GM12878 (cell line): ENCODE measurements at places on chromosomes 12 and 14.

- no peak for DNase-seq
Measured at GRCh38 chr14:77260631-77261030, 10.4 kb downstream of the NGB start.

GRCh38 chr12:5395443-5396271 is 36.3 kb upstream of the NTF3 start:
- no peak for DNase-seq

- DNase-seq = no peak
Measured at GRCh38 chr14:69685716-69686115, 74.3 kb downstream of the SUSD6 start.

DNA sequence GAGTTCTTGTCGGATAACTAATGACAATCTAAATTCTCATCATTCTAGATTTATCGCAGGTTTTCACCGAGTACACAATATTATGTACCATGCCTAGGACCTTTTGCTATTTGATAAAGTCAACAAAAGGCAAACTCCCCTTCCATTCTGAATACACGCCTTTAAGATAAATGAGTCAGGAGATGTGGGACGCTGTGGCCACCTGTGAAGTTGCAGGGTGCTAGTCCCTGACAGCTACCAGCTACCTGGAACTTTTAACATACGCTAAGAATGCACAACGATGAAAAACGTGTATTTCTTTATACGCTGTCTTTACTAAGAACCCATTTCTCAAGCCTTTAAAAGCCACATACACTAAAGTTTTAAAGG is 678 bp downstream of the MDM1 start:
- DNase-seq = no peak

- no peak for DNase-seq
Measured at GRCh38 chr14:100018054-100018453, 47.2 kb upstream of the EVL start.

- DNase-seq = no peak
Measured at GRCh38 chr12:129570796-129571400, 332.9 kb downstream of the TMEM132D start.

DNA sequence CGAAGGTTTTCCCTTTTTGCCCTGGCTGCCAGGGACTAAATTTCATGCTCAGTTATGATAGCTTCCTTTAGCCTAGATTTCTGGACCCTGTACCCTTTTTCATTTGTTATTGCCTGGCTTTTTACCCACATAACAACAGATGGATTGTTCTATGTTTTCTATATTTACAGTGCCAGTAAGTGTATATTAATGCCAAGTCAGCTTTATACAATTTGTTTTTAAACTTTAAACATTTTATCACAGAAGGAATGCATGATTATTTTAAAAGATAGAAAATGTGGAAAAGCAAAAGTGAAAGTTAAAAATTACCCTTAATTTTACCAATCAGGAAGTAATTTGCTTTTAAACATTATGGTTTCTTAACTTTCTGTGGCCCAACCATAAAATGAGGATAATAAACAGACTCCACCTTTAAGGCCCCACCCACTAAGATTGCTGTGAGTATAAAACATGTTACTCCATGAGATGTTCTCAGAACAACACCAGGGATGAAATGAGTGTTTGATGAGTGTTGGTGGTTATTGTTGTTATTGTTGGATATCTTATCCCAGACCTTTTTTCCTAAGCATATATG is 496.8 kb downstream of the EGLN3 start:
- DNase-seq = no peak

GRCh38 chr14:104335176-104335575 is 196.8 kb downstream of the KIF26A start:
- DNase-seq = no peak

DNA sequence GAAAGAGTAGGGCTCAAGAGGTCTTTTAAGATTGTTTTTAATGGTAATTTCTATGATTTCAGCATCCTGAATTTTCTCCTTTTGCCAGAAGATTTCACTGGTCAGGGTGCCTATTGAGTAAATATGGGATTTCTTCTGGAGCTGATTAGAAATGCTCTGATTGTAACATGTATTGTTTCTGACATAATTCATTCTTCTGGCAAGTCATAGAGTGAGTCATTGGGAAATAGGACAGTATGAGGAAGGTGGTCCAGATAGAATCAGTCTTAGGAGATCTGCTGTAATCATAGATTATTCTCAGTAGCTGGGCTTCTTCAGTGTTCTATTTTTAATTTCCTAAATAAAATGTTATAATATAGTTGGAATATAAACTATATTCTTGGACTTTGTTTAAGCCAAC is 182.0 kb upstream of the NAV3 start:
- no peak for DNase-seq

DNA sequence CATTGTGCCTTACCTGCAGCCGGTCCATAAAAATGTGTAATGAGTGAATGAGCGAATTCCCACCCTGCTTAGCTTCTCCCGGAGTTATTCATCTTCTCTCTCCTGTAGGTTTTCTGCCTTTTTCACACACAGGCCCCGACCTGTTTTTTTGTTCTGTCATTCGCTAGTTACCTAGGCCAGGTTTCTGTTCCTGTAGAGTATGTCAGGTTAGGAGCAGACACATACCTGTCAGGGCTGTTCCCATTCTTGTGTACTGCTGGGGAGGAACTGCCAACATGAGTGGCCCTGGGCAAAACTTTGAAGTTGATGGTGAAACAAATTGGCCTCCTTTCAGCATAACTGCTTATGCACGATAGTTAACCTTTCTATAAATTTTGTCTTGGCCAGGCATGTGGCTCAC is 140.1 kb downstream of the SYNE2 start:
- DNase-seq = no peak

GRCh38 chr12:117134059-117134458 is 34.8 kb upstream of the TESC start:
- DNase-seq = no peak

DNA sequence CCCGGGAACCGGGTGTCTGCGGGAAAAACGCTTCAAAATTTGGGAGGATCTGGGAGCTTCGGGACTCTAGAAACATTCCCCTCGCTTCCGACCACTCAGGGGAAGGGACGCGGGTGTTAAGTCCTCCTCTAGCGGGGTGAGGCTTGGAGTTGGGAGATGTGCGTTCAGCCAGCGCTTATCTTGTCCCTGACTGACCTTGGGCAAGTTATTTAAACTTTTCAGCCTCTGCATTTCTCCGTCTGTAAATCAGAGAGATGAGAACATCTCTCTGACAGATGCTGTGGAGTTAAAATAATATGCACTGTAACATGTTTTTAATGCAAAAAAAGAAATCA is 76.9 kb upstream of the ANO4 start:
- DNase-seq = no peak

DNA sequence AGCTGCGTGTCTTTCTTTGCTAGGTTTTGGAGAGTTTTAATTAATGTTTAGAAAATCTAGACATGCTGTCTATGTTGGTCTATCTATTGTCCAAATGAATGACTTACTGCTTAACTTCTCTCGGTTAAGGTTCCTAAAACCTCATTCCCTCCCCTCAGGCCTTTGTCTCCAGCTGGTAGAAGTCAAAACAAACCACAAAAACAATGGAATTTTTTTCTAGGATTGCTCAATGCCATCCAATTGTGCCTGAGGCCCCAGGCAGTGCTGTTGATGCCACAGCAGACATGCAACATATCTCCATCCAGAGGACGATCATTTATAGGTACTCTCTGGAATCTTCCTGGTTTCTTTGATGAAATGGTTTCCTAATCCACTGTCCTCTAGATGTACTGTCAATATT is 448.2 kb upstream of the TBX3 start:
- no peak for DNase-seq

GRCh38 chr12:104588047-104588920 is 131.5 kb downstream of the CHST11 start:
- no peak for DNase-seq

DNA sequence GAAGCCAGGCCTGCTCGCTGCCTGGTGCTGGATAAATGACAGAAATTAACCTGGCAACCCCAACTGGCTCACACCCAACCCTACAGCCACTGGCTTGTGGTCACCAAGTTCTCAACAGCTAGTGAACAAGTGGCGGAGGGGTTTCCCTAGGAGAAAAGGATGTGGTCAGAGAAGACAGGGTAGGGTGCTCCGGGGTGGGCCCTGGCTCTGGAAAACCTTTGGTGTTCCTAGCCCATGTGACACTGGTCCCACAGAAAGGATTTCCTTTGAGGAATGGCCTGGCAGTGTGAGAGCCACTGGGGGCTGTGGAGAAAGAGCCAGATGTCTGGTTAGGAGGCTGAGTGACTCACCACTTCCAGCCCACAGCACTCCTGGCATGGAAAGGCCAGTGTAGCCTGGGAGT is 8.7 kb downstream of the SYNE3 start:
- DNase-seq = no peak

DNA sequence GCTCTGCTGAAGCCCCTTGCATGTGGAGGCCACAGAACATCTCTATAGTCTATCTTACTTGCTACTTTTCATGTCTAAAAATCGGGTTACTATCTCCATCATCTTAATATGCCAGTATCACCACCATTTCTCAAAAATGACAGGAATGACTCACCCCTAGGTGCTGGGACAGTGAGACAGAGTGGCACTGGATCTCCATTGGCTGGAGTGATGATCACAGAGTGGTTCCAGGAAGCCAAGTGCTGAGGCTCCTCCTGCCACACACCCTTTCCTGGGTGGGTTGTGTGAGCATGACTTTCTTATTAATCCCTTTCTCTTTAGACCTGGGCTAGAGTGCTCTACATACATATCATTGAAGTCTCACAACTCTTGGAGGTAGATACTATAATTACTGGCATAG is 3.3 kb upstream of the ASCL1 start:
- no peak for DNase-seq

DNA sequence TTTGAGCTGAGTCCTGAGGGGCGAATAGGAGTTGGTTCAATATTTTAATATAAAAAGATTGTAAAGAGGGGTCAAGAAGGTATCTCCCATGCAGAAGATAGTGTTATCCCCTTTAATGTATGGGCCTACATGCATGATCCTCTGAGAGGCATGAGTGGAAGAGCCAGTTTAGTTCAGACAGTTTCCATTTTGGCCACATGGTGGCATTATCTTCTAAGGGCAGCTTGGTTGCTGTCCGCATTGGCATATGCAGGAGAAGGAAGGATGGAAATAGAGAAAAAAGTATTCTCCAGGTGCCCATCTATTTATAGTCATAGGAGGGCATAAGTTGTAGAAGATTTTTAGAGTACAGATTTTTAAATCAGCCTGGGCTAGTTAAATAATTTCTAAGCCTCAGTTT is 5.4 kb downstream of the SAMD4A start:
- no peak for DNase-seq

DNA sequence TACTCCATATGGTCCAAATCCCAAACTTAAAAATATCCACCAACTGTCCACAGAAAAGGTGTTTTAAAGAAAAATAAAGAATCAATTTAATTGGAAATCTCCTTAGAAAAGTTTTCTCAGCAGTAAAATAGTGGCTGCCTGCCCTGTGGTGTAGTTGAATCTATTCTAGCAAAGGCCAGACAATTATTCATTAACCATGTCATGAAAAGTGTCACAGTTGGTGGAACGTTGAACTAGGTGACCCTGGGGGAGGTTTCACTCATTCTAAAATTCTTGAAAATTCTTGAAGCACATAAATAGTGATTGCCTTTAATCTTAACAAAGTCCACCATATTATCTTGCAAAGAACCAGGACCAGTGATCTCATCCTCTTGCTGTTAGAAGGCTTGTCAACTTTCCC is 78.4 kb upstream of the GZMB start:
- no peak for DNase-seq

DNA sequence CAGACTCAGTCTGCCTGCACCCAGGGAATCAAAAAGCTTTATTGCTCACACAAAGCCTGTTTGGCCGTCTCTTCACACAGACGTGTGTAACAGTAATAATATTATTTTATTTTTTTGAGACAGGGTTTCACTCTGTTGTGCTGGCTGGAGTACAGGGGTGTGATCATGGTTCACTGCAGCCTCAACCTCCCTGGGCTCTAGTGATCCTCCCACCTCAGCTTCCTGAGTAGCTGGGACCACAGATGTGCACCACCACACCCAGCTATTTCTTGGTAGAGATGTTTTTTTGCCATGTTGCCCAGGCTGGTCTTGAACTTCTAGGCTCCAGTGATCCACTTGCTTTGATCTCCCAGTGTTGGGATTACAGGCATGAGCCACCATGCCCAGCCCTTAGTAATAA is 88.4 kb upstream of the DCD start:
- no peak for DNase-seq

GRCh38 chr14:32720927-32721326 is 217.8 kb upstream of the NPAS3 start:
- no peak for DNase-seq

GRCh38 chr12:12449533-12450025 is 92.7 kb downstream of the BORCS5 start:
- DNase-seq = no peak

GRCh38 chr14:95313707-95314106 is 6.0 kb downstream of the CLMN start:
- no peak for DNase-seq

GRCh38 chr14:60288279-60288678 is 39.3 kb downstream of the PPM1A start:
- no peak for DNase-seq

GRCh38 chr12:100554608-100555077 is 18.8 kb upstream of the GAS2L3 start:
- no peak for DNase-seq

DNA sequence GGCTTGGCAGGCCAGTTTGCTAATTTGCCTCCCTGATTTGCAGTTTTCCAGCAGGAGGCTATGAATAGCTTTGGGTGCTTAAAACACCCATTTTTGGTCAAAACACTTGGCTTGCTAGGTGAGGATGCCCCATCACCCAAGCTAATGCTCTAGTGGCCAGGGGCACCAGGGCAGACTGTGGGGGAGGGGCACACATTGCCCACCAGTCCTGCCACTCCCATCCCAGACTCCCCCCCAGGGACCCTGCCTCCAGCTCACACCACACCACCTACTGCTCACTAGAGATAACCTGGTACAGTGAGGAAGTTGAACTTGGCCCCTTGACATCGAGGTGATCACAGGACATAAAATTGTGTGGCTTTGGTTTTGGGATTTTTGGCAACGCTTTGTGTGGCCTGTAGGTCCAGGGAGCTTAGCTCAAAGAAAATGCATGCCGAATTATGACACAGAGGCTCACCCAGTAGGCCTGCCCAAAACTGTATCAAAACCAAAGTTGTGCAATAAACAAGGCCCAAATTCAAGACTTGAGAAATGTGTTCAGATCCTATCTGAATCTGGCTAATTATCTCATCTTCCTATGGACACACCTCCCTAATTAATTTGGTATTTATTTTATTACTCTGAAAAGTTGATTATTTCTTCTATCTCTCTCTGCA is 4.3 kb downstream of the NUAK1 start:
- no peak for DNase-seq

- DNase-seq = no peak
Measured at GRCh38 chr12:48744251-48745008, 27.9 kb upstream of the CCNT1 start.
